Activated CD8-positive, alpha-beta memory T cell treated with anti-CD3 and anti-CD28 coated beads for 1 hour (primary cell): ENCODE measurements at places on chromosomes 3 and 15.

GRCh38 chr3:184953401-184953800, 141.4 kb downstream of the VPS8 start:
- DNase-seq, result no peak

DNA sequence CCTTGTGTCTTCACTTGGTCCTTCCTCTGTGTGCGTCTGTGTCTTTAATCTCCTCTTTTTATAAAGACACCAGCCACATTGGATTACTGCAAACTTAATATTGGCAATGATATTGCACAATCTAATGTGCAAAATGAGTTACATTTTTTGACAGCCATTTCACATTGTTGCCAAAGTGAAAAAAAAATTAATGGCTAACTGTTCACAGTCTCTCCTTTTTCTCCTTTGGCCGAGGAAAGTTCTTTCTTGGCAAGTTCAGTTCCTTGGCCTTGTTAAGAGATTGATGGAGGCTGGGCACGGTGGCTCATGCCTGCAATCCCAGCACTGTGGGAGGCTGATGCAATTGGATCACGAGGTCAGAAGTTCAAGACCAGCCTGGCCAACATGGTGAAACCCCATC, 62.2 kb upstream of the ZNF280D start:
- no peak for DNase-seq

DNA sequence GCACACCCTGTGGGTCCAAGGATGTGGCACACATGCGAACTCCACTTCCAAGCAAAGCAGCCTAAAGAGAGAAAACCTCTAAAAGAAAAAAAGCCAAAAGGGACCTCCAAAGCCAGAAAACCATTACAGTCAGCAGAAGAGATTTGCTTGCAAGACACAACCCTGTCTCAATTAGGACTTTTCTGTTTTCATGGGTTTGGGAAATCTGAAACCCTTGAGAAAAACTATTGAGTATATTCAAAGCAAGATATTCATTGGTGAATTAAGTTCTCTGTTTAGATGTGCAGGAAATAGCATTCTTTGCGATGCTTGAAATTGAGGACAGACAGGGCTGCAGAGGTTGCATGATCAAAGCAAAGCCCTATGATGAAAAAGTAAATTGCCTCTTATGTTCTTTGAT, 10.2 kb upstream of the LDHAL6B start:
- no peak for DNase-seq

DNA sequence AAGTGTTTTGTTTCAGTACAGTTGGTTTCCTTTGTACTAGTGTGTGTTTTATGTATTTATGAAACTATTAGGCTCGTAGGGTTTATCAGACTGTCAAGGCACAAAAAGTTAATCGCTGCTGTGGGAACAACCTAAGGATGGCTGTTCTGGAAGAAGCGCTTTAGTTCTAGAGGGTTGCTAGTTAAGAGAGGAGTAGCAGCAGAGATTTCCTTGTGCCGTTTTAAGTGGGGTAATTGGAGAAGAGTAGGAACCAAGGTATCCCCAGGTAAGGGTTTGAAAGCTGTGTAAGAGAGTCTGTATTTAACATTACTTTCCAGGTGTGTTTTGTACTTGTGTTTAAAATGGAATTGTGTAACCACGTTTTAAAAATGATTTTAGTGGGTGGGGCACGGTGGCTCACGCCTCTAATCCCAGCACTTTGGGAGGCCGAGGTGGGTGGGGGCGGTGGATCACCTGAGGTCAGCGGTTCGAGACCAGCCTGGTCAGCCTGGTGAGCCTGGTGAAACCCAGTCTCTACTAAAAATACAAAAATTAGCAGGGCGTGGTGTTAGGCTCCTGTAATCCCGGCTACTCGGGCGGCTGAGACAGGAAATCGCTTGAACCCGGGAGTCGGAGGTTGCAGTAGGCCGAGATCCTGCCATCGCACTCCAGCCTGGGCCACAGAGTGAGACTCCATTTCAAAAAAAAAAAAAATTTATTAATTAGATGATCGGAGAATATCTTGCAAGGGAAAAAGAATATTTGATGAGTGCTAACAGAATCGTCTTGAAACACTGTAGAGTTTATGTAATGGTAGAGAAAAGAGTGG, 2.6 kb downstream of the MORF4L1 start:
- no peak for DNase-seq

DNA sequence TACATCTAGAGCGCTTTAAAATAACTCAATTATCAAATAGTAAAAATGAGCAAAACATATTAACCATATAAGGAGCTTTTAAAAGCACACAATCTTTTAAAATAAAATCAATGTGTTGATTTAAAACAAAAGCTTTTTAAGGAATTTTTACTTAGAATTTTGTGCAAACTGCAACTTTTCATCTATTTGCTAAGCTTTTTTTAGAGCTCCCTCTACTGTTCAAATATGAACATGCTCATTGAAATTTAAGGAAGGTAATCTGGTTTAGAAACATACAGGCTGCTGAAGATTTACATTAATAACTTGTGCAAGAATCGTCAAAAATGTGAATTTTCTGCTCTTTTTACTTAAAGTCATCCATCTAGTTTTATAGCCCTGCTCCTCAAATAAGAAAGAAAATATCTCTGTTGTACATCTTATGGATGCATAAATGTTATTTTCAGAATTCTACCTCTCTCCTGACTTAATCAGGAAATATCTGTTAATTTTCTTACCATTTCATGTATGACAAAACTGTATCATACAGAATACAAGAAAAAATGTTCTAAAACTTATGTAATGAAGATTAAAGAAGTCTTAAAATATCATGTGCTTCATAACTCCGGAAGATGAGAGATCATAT, 469.4 kb upstream of the ROBO2 start:
- DNase-seq, result no peak

GRCh38 chr15:41897363-41897799, 3.5 kb upstream of the SPTBN5 start:
- no peak for DNase-seq

- DNase-seq, result peak; percentile 31
These were observed 34.0 kb downstream of the ARIH2 start for GRCh38 chr3:48952510-48953118.

GRCh38 chr3:18027161-18027939, 284.9 kb upstream of the TBC1D5 start:
- no peak for DNase-seq

- DNase-seq, result no peak
These were observed 71.3 kb downstream of the RASA2 start for GRCh38 chr3:141557961-141558706.

DNA sequence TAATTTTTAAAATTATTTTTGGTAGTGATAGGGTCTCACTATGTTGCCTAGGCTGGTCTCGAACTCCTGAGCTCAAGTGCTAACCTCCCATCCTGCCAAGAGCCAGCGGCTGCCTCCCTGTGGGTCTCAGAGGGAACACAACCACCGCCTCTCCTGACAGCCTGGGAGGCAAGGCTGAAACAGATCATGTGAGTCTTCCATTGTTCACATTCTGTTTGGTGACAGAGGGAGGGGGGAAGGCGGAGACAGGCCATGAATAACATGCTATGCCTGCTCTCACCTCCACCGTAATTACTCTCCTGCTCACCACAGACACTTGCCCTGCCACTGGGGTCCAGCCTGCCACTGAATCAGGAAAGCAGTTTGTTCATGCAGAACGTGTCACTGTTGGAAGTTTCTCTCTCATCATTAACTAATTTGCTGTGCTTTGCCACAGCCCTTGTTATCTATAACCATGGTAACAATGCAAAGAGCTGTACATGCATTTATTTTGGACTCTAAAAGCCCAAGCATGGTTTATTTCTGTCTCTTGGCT, 78.4 kb upstream of the RASGRF1 start:
- DNase-seq, result no peak

DNA sequence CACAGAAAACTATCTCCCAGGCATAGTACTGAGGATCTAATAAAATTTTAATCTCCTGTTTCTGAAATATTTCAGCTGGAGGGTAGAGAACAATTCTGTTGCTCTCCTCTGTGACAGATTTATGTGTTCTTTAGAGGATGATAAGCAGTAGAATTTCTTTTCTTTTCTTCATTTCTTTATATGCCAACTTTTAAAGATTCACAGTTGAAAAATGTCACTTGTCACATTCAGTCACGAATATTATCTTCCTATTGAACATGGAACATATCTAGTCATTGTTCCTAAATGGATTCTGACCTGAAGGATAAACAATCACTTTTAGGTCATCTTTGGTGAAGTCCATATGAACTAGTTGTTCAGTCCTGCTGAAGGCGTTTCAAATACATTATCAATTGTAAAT, 585.5 kb upstream of the DPPA4 start:
- DNase-seq, result no peak

- no peak for DNase-seq
These were observed 26.2 kb downstream of the TRAK1 start for GRCh38 chr3:42117175-42118008.

- DNase-seq, result no peak
These were observed 2.3 kb upstream of the EIF1B start for GRCh38 chr3:40307176-40307575.

GRCh38 chr15:67845974-67846373, 6.1 kb upstream of the RNU6-1 start:
- DNase-seq, result no peak

GRCh38 chr3:148790851-148791735, 36.5 kb upstream of the CPB1 start:
- no peak for DNase-seq

GRCh38 chr15:45126535-45127158, 3.0 kb downstream of the DUOXA1 start:
- DNase-seq, result no peak

DNA sequence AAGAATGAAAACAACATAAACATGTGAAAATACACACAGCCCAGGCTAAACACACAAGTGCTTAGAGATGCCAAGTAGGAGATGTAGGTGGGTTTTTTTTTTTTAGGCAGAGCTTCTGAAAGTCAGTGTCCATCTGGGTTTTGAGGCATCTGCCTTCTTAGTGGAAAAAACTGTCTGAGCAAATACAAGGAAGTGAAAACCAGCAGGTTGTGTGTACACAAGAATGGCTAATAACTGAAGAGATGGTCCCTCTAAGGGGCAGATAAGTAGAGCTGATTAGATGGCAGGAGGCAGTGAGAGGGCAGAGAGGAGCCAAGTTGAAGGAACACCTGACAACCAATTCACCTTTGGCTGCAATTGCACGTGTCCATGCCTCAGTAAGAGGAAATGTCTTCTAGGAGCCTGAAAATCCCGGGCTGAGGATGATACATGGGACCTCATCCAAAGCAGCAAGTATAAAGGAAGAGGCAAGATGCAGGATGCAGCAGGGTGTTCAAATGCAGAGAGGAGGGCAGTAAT, 34.9 kb downstream of the CYP19A1 start:
- no peak for DNase-seq

- DNase-seq, result no peak
These were observed 21.9 kb upstream of the THSD4 start for GRCh38 chr15:71093054-71094024.

- DNase-seq, result no peak
These were observed 96.6 kb upstream of the AGTR1 start for GRCh38 chr3:148600902-148601765.

DNA sequence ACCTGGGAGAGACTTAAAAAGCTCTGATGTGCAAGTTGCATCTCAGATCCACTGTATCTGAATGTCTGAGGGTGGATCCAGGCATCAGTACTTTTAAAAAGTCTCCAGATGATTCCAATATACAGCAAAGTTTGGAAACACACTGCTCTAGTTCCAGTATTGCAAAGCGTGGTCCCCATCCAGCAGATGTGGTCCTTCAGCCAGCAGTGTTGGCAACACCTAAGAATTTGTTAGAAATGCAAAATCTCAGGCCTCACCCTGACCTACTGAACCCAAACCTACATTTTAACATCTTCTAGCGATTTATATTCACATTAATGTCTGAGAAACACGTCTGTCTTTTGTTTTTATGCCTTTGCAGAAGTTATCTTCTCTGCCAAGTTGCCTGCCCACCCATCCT, 32.2 kb upstream of the SGO1 start:
- DNase-seq, result no peak

DNA sequence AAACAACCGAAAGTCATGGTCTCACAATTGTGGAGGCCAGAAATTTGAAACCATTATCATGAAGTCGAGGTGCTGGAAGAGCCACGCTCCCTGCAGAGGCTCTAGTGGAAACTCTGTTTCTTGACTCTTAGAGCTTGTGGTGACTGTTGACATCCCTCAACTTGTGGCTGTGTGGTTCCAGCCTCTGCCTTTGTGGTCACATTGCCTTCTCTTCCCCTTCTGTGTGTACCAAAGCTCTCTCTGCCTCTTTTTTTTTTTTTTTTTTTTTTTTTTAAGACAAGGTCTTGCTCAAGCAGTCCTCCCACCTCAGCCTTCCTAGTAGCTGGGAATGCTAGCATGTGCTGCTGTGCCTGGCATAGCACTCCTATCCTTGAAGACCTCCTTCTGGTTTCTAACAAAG, 48.7 kb upstream of the CRTC3 start:
- DNase-seq, result no peak

GRCh38 chr3:127690106-127690505, 17.4 kb downstream of the ABTB1 start:
- DNase-seq, result no peak

- no peak for DNase-seq
These were observed 9.0 kb downstream of the SLC24A1 start for GRCh38 chr15:65630760-65631159.

DNA sequence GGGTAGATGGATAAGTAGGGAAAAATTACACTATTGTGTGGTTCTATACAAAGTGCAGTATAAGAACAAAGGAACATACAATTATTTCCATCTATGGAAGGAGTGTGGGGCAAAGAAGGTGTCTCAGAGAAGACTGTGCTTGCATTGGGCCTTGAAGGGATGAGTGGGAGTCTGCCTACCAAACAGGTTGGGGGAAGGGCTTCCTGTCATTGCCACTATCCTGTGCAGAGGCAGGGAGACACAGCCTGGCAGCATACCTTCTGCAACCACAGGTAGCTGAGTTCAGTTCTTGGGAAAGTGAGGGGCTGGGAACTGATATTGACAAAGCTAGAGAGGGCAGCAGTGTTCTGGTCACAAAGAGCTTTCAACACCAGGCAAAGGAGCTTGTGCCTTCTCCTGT, 3.4 kb downstream of the TIMP4 start:
- no peak for DNase-seq

GRCh38 chr3:2510591-2511145, 412.0 kb downstream of the CNTN4 start:
- no peak for DNase-seq

GRCh38 chr15:83655237-83655616, 1.3 kb downstream of the ADAMTSL3 start:
- DNase-seq, result no peak

- no peak for DNase-seq
These were observed 869.1 kb downstream of the TBL1XR1 start for GRCh38 chr3:176328198-176328597.

GRCh38 chr15:40100947-40101905, 7.5 kb downstream of the BMF start:
- DNase-seq, result no peak
